ENCODE measurements at places on chromosomes 2 and 18. TPM values are rescaled to one million over a fixed set of nuclear protein-coding genes. Genes with fewer than 3 reads are reported as not detected.

The TUBA3E gene
- total RNA-seq = not detected

DNA sequence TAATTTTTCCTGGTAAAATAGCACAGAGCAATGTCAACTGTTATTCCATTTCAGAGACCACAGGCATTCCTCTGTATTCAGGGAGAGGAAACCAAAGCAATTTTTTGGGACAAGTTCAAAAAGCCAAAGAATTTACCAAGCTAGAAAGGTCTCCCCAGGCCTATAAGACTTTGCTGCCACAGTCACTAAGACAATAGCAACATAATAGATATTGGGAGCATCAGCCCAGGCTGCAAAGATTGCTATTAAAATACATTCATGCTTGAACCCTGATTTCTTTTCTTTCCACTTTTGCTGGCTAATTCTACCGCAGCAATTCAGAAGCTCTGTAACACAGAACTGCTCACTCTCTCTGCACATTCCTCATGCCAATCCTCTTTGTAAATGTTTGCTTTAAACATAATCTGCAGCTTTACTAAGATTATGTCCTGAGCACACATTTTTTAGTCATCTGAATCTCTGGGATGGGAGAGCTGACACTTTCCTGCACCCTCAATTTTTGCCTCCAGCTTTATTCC is 76.3 kb downstream of the CLHC1 start:
- DNase-seq = peak; percentile 93
- peaks cover 76% of the 10 kb centered on the region for H3K4me1 ChIP-seq
- no peaks in the 10 kb centered on the region for H3K36me3 ChIP-seq
- H3K4me3 ChIP-seq = peak overlapping the region; percentile 77
- H3K27me3 ChIP-seq = peaks cover 3% of the 10 kb centered on the region
- H3K27ac ChIP-seq = peak overlapping the region; percentile 89

- no peak overlapping the region for H3K4me3 ChIP-seq
- H3K36me3 ChIP-seq = no peaks in the 10 kb centered on the region
- no peak for DNase-seq
These were observed 711 bp downstream of the GPR17 start for GRCh38 chr2:127646487-127647241.

The PROM2 gene
- total RNA-seq = 0.18 TPM

GRCh38 chr2:16003809-16004208 is 63.5 kb downstream of the MYCN start:
- no peak overlapping the region for H3K27ac ChIP-seq
- no peak overlapping the region for H3K4me3 ChIP-seq
- no peaks in the 10 kb centered on the region for H3K36me3 ChIP-seq
- no peaks in the 10 kb centered on the region for H3K27me3 ChIP-seq

- H3K27ac ChIP-seq = peak overlapping the region; percentile 92
- peaks cover 78% of the 10 kb centered on the region for H3K4me1 ChIP-seq
- peaks cover 4% of the 10 kb centered on the region for H3K27me3 ChIP-seq
- DNase-seq = no peak
These were observed 1.5 kb downstream of the DSEL start for GRCh38 chr18:67514901-67515540.

- H3K4me1 ChIP-seq = peaks cover 25% of the 10 kb centered on the region
- no peaks in the 10 kb centered on the region for H3K27me3 ChIP-seq
- H3K4me3 ChIP-seq = no peak overlapping the region
- no peak for DNase-seq
- no peaks in the 10 kb centered on the region for H3K36me3 ChIP-seq
These were observed 14.5 kb downstream of the MAPRE2 start for GRCh38 chr18:35055726-35056125.
